Activated CD4-positive, alpha-beta T cell treated with anti-CD3 and anti-CD28 coated beads, Interleukin-2, amount 10 ng/mL, durations not matched to agents 7 days and 5 days (primary cell): ENCODE measurements at places on chromosomes 5 and 9. TPM values are rescaled to one million over a fixed set of nuclear protein-coding genes. Genes with fewer than 3 reads are reported as not detected.

NKD2 gene
- 1.4 TPM for total RNA-seq

- peaks cover 18% of the 10 kb centered on the region for H3K36me3 ChIP-seq
- H3K4me1 ChIP-seq = no peaks in the 10 kb centered on the region
- H3K27me3 ChIP-seq = no peaks in the 10 kb centered on the region
- H3K27ac ChIP-seq = no peak overlapping the region
These were observed 49.5 kb downstream of the MRRF start for GRCh38 chr9:122314165-122314564.

MARCOL gene
- not detected for total RNA-seq

DNA sequence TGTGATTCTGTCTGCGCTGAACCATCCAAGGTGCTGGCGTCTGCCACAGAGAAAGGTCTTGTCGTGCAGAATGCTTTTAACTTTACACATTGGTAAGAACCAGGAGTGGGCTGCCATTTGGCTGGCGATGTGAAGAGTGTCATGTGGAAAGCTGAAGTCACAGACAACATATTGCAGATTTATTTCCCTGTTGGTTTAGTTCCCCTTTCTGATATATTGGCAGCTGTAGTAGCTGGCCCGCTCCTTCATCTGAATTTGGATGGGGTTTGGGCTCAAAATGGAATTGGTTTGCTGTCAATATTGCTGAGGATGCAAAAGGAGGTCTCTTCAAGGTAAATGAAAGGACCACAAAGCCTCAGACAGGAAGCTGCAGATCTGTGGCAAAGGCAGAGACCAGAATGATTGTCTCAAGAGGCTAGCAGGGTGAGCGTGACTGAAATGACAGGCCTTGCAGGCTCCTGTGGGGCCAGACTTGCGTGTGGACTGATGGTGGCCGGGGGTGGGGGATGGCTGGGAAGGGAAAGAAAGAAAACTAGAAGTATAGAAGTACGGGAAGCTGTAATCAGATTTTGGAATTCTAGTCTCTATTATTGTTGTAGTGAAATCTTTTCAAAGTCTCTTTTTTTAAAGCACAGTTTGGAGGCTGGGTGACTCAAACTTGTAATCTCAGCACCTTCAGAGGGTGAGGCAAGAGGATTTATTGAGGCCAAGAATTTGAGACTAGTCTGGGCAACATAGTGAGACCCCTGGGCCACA is 25.1 kb upstream of the CD180 start:
- peak; percentile 76 for DNase-seq
- H3K4me3 ChIP-seq = peak overlapping the region; percentile 57
- H3K27ac ChIP-seq = peak overlapping the region; percentile 97

DNA sequence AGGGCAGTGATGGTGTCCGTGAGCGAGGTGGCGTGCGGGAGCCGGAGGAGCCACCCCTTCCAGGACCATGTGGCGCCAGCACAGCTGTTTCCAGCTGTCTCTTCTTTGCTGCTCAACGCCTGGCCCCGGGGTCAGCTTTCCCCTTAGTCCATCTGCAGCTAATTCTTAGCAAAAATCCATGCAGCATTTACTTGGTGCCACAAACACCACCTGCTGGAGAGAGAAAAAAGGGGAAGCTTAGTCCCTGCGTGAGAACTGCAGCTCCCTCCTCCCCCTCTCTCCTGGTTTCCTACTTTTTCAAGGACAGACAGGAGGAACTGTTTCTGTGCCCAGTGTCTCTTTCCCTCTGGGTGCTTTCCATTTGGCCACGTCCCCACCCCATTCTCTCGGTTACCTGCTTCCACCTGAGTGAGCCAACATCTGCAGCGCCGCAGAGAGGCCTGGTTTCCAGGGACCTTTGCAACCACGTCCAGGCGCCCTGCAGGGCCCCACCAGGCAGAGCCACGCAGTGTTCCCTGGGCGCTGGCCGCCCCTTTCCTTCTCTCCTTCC is 3.4 kb downstream of the SLC6A19 start:
- H3K27ac ChIP-seq = no peak overlapping the region
- DNase-seq = no peak
- no peak overlapping the region for H3K4me3 ChIP-seq
- H3K4me1 ChIP-seq = no peaks in the 10 kb centered on the region

RNF183 gene
- total RNA-seq = not detected

- H3K27me3 ChIP-seq = no peaks in the 10 kb centered on the region
- no peaks in the 10 kb centered on the region for H3K4me1 ChIP-seq
- H3K27ac ChIP-seq = no peak overlapping the region
- no peaks in the 10 kb centered on the region for H3K36me3 ChIP-seq
- no peak for DNase-seq
These were observed 123.0 kb upstream of the CPEB4 start for GRCh38 chr5:173765029-173765644.

DNA sequence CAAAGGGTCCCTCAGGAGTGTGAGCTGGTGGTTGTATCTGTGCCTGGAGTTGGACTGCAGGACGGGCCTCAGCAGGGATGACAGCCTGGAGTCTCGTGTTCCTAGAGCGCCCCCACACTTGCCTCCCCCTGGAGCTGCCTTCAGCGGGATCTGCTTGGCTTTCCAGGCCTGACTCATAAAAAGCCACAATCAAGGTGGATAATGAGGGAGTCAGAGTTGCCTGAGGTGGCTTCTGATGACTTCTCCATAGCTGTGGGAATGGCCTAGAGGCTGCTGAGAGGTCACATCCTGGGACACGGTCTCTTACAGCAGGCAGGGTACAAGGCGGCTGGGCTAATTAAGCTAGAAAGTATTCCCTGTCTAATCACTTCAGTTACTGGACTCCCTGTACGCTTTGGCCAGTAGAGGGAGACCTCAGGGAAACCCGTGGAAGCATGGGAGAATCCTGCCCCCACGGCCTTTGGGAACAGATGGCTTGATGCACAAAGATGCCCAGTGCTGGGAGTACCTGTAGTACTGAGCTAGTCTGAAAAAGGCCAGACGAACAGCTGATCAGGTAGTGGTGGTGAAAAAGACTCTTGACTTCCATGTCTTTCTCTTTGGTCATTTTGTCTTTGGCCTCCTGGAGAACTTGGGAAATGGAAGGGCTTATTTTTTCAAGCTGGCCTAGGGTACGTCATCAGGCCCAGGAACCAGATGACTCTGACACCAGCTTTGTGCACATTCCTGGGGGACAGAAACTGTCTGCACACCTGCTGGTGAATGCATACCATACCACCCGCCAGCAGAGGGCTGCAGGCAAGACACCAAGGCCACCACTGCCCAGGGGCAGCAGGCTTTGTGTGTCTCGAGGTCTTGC is 16.1 kb upstream of the FRRS1L start:
- peaks cover 29% of the 10 kb centered on the region for H3K4me1 ChIP-seq
- H3K27me3 ChIP-seq = peaks cover 15% of the 10 kb centered on the region
- H3K27ac ChIP-seq = no peak overlapping the region
- H3K4me3 ChIP-seq = no peak overlapping the region

- DNase-seq = no peak
- H3K27me3 ChIP-seq = peaks cover 7% of the 10 kb centered on the region
- no peak overlapping the region for H3K4me3 ChIP-seq
- no peaks in the 10 kb centered on the region for H3K36me3 ChIP-seq
- H3K27ac ChIP-seq = no peak overlapping the region
- no peaks in the 10 kb centered on the region for H3K4me1 ChIP-seq
These were observed 314.0 kb downstream of the AGTPBP1 start for GRCh38 chr9:85427772-85428171.

- H3K4me1 ChIP-seq = peaks cover 37% of the 10 kb centered on the region
- H3K27ac ChIP-seq = no peak overlapping the region
- H3K36me3 ChIP-seq = no peaks in the 10 kb centered on the region
- peaks cover 3% of the 10 kb centered on the region for H3K27me3 ChIP-seq
- DNase-seq = peak; percentile 71
These were observed 3.9 kb upstream of the GNAQ start for GRCh38 chr9:78035383-78035993.

DNA sequence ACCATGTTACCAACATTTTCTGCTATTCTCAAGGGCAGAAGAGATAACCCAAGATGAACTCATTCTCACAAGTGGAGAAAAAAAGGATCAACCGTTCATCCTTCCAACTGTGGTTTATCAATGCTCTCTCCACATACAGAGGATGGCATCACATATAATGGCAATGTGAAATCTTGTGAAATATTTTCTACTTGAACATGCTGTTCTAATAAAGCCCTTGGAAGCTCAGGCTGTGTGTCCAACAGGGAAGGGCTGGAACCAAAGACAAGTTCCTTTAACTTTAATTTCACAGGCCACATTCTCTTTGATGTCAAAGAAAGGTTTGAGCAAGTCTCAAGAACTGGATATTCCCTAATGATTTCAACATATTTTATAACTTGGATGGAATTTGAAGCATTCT is 230.5 kb downstream of the SPOCK1 start:
- no peaks in the 10 kb centered on the region for H3K4me1 ChIP-seq
- DNase-seq = no peak
- H3K36me3 ChIP-seq = no peaks in the 10 kb centered on the region
- no peak overlapping the region for H3K27ac ChIP-seq

GRCh38 chr9:91900055-91900796 is 49.8 kb downstream of the ROR2 start:
- H3K36me3 ChIP-seq = no peaks in the 10 kb centered on the region
- H3K27me3 ChIP-seq = peaks cover 23% of the 10 kb centered on the region
- H3K27ac ChIP-seq = no peak overlapping the region
- H3K4me3 ChIP-seq = no peak overlapping the region
- no peak for DNase-seq
- peaks cover 5% of the 10 kb centered on the region for H3K4me1 ChIP-seq

ANKRD33B gene
- total RNA-seq = 3.2 TPM

- H3K27ac ChIP-seq = no peak overlapping the region
- no peaks in the 10 kb centered on the region for H3K4me1 ChIP-seq
- H3K27me3 ChIP-seq = peaks cover 19% of the 10 kb centered on the region
- no peak overlapping the region for H3K4me3 ChIP-seq
These were observed 220.5 kb downstream of the SMARCA2 start for GRCh38 chr9:2235623-2236022.

- peaks cover 3% of the 10 kb centered on the region for H3K4me1 ChIP-seq
- DNase-seq = no peak
- H3K36me3 ChIP-seq = no peaks in the 10 kb centered on the region
- no peaks in the 10 kb centered on the region for H3K27me3 ChIP-seq
- H3K4me3 ChIP-seq = no peak overlapping the region
These were observed 186.3 kb downstream of the TLE4 start for GRCh38 chr9:79757881-79758669.

- H3K4me1 ChIP-seq = no peaks in the 10 kb centered on the region
- H3K36me3 ChIP-seq = no peaks in the 10 kb centered on the region
- no peak overlapping the region for H3K27ac ChIP-seq
- no peaks in the 10 kb centered on the region for H3K27me3 ChIP-seq
These were observed 174.5 kb upstream of the ADAMTSL1 start for GRCh38 chr9:18299449-18299848.

GRCh38 chr5:154971501-154971900 is 30.6 kb downstream of the MRPL22 start:
- no peak for DNase-seq
- no peaks in the 10 kb centered on the region for H3K4me1 ChIP-seq
- no peaks in the 10 kb centered on the region for H3K27me3 ChIP-seq

GRCh38 chr9:93599571-93600403 is 23.4 kb downstream of the PHF2 start:
- no peak for DNase-seq
- no peaks in the 10 kb centered on the region for H3K27me3 ChIP-seq
- peaks cover 48% of the 10 kb centered on the region for H3K4me1 ChIP-seq
- peak overlapping the region; percentile 28 for H3K27ac ChIP-seq
- peaks cover 3% of the 10 kb centered on the region for H3K36me3 ChIP-seq

GRCh38 chr9:121682201-121682600 is 30.8 kb downstream of the DAB2IP start:
- H3K4me3 ChIP-seq = no peak overlapping the region
- peaks cover 4% of the 10 kb centered on the region for H3K27me3 ChIP-seq
- H3K4me1 ChIP-seq = no peaks in the 10 kb centered on the region
- DNase-seq = no peak
- H3K36me3 ChIP-seq = no peaks in the 10 kb centered on the region
- H3K27ac ChIP-seq = no peak overlapping the region

GRCh38 chr5:166338801-166339200 is 1952.6 kb upstream of the WWC1 start:
- H3K27ac ChIP-seq = no peak overlapping the region
- no peaks in the 10 kb centered on the region for H3K4me1 ChIP-seq
- no peak overlapping the region for H3K4me3 ChIP-seq
- H3K27me3 ChIP-seq = no peaks in the 10 kb centered on the region

DNA sequence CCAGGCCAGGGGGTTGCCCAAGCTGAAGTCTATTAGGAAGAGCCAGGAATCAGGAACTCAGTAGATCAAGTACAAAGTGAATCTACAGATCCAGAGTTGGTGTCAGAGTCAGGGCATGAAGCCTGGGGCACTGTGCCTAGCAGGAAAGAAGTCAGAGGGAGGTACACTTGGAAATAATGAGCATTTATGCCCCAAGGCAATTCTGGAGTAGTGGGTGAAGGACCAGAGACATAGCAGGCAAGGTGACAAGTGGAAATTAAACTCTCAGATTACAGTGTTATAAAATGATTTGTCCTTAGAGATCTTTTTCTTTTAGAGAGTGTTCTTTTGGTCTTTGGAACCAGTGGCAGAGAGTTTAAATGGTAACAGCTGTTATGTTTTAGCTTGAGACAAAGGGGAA is 138.0 kb downstream of the ADAMTSL1 start:
- H3K27ac ChIP-seq = no peak overlapping the region
- no peaks in the 10 kb centered on the region for H3K4me1 ChIP-seq
- H3K36me3 ChIP-seq = no peaks in the 10 kb centered on the region
- no peaks in the 10 kb centered on the region for H3K27me3 ChIP-seq

DNA sequence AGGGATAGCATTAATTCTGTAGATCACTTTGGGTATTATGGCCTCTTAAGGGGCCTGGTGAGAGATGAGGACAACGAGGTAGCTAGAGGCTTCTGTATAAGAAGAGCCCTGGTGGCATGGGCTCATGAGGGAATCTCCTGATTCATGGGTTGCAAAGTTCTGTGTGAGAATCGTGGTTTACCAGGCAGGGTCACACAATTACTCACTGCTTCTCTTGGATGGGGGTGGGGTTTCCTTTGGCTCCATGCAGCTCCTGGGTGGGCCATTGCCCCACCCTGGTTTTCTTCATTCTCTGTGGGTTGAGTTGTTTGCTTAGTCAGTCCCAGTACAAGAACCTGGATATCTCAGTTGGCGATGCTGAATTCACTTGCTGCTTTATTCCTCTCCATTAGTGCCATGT is 30.9 kb upstream of the TNFSF15 start:
- peaks cover 29% of the 10 kb centered on the region for H3K36me3 ChIP-seq
- H3K27me3 ChIP-seq = peaks cover 7% of the 10 kb centered on the region
- DNase-seq = no peak
- no peak overlapping the region for H3K4me3 ChIP-seq

TMOD1 gene
- total RNA-seq = 0.45 TPM

- DNase-seq = no peak
- no peak overlapping the region for H3K27ac ChIP-seq
- no peak overlapping the region for H3K4me3 ChIP-seq
- H3K27me3 ChIP-seq = no peaks in the 10 kb centered on the region
These were observed 179.7 kb upstream of the GPR151 start for GRCh38 chr5:146695646-146696045.
